ENCODE measurements at places on chromosomes 3 and 15. TPM values are rescaled to one million over a fixed set of nuclear protein-coding genes. Genes with fewer than 3 reads are reported as not detected.

The SPINT1 gene
- polyA plus RNA-seq, result 0.49 TPM

GRCh38 chr3:39146611-39147591 is 6.5 kb downstream of the CSRNP1 start:
- DNase-seq, result no peak

- no peak for DNase-seq
Measured at GRCh38 chr15:61687124-61687523, 373.1 kb downstream of the VPS13C start.

GRCh38 chr15:36591536-36592411 is 12.3 kb downstream of the CDIN1 start:
- no peak for DNase-seq

All from forelimb muscle (tissue), 1 donor.